ENCODE measurements at places on chromosomes 6 and 20.

DNA sequence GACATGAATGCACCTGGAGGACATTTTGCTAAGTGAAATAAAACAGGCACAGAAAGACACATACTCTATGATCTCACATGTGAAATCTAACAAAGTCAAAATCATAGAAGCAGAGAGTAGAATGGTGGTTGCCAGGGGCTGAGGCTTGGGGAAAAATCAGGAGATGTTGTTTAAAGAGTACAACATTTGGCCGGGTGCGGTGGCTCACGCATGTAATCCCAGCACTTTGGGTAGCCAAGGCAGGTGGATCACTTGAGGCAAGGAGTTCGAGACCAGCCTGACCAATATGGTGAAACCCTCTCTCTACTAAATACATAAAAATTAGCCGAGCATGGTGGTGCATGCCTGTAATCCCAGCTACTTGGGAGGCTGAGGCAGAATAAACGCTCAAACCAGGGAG, 26.0 kb upstream of the LOC128125822 start:
- no peak for DNase-seq

- no peak for DNase-seq
Observed at GRCh38 chr6:127247114-127248096, 19.3 kb upstream of the RNF146 start.

DNA sequence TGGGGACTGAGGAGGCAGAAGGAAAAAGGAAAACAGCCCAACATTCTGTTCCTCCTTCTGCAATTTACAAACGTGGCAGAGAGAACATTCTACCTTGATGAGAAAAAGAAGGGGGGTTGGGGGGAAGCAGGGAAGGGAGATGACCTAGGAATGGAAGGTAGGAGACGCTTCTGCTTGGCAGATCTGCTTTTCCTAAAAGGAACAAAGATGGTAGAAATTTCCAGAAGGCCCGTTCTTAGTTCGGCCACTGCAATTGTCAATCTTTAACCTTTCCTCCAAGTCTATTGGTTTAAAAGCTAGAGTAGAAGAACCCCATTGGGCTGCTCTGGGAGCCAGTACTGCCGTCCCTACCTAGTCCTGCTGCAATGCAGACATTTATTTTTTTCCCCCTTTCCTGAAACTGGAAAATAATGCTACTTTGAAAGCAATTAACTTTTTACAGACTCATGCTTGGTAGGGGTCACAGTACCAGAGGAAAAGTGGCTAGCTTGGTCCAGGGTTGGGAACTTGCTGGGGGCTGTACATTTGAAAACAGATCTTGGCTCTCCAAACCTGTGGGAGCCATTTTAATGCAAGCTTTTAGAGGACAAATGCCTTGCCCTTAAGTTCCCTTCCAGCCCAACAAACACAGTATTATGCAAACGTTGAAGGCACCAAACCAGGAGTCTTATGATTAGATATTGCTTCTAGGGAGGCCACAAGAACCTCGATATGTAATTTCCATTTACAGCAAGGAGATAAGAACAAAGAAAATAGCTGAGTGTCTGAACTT, 2.6 kb downstream of the ZMYND8 start:
- DNase-seq = no peak

DNA sequence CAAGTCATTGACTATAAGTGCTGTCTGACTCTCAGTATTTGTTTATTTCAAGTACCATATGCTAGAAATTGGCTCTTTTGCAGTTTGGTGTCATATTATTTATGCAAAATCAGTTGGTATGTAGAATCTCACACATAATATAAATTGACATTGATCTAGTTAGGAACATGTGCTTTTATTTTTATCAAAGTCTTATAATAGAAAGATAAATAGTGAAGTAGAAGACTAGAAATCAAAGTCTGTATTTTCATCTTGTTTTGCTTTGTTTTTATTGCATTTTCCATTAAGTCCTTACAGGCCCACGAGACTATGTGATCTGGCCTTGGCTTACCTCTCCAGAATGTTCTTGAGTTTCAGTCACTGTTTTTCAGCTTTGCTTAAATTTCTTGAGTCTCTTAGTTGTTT, 300.3 kb downstream of the LAMA2 start:
- no peak for DNase-seq

GRCh38 chr6:45415788-45416518, 38.2 kb upstream of the SUPT3H start:
- DNase-seq = no peak

GRCh38 chr6:64932486-64932885, 774.5 kb downstream of the EYS start:
- DNase-seq = no peak

DNA sequence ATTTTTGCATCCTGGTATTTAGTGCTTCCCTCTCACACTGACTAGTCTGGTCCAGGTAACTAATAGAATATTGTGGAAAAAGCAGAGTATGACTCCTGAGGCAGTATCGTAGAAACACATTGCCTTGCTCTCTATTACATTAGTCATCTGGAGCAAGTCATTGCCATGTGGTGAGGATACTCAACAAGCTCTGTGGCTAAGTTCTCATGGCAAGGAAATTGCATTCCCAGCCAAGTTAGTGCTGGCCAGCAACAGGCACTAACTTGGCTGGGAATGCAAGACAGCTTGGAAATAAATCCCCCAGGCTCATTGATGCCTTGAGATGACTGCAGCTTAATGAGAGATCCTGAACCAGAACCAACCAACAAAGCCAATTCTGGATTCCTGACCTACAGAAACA, 39.7 kb upstream of the HTR1B start:
- DNase-seq = no peak

DNA sequence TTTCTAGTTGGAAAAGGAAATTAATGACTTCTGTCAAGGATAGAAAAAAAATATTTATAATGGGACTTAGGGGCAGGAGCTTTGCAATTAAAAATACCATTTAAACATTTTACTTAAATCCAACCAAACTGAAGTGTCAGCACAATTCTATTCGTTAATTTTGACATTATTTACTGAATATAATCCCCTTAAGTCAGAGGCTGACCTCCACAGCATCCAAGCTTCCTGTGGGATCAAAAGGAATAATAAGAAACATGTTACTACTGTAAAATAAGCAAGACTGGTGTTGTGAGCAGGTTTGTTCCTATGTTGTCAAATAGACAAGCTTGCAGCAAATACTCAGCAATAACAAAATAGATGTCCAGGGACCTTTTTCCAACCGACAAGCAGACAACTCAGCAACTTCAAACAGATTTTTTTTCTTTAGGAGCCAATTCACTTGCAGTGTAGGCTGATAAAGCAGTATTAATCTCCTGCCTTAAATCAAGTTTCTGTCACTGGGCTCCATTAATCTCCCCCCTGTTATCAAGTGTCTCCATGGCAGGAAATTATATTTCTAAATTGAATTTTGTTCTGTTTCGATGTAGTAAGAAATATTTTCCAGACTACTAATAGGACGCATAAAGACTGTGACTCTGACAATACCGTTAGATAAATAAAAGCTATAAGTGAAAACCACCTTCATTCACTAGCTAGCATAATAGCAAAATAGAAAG, 157.4 kb downstream of the HACE1 start:
- DNase-seq = no peak

- no peak for DNase-seq
Observed at GRCh38 chr20:699811-700338, 24.3 kb upstream of the SCRT2 start.

- no peak for DNase-seq
Observed at GRCh38 chr6:71446057-71446456, 157.4 kb downstream of the OGFRL1 start.

DNA sequence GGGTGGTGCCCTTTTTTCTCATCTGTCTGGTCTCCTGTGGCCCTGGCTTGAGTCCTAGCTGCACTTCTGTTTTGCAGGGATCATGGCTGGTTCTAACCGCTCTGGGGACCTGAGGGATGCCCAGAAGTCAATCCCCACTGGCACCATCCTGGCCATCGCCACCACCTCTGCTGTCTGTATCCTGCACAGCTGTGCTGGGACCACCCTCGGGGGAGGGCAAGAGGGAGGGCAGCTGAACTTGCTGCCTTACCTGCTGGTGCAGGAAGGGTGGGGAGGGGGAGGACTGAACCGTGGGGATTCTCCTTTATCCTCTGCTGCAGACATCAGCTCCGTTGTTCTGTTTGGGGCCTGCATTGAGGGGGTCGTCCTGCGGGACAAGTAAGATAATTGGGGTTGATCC, 14.5 kb downstream of the SLC12A5 start:
- no peak for DNase-seq

- DNase-seq = no peak
Observed at GRCh38 chr6:169321546-169321945, 67.9 kb upstream of the THBS2 start.

- DNase-seq = peak; percentile 29
Observed at GRCh38 chr6:35718375-35718736, 18.5 kb upstream of the ARMC12 start.

DNA sequence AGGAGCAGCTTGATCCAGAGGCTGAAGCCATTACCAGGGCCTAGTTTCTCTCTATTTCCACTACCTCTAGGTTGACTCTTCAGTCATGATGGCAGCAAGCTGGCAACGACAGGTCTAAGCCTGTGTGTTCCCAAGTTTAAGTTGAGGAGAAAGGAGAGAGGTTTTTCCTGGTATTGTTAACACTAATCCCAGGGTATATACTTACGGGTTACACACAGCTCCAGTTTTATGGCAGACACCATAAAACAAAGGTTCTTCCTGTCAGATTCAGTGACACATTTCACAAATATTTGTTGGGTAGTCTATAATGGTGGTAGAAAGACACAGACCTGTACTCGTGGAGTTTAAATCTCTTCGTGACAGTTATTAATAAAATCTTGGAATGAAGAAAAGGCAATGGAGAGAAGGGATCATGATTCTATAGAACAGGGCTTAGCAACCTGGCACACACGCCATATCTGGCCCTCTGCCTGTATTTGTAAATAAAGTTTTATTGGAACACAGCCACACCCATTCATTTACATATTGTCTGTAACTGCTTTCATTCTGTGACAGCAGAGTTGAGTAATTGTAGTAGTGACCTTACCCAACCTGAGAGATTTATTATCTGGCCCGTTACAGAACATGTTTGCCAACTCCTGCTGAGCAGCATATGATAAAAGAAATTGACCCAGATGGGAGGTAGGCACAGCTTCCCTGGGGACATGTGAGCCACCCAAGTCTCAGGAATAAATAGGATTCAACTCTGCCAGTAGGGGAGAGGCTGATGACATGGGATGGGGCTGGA, 323.3 kb downstream of the CDH4 start:
- DNase-seq = no peak

DNA sequence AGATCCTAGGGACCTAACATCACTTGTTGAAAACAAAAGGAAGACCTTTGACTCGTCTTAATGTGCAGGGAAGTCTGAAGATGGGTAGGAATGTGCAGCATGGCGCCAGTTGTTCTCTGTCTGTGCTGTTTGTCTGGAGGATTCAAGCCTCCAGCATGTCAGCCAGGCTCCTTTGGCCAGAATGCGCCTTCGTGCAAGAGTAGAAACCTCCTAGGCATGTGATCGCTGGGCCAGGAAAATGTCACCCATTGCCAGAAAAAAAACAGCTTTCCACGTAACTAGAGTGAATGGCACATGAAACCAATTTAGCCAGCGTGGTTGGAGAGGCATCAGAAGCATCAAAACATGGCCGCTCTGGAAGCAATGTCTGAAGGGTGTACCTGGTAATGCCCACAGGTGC, 132.7 kb downstream of the EDN1 start:
- DNase-seq = no peak

DNA sequence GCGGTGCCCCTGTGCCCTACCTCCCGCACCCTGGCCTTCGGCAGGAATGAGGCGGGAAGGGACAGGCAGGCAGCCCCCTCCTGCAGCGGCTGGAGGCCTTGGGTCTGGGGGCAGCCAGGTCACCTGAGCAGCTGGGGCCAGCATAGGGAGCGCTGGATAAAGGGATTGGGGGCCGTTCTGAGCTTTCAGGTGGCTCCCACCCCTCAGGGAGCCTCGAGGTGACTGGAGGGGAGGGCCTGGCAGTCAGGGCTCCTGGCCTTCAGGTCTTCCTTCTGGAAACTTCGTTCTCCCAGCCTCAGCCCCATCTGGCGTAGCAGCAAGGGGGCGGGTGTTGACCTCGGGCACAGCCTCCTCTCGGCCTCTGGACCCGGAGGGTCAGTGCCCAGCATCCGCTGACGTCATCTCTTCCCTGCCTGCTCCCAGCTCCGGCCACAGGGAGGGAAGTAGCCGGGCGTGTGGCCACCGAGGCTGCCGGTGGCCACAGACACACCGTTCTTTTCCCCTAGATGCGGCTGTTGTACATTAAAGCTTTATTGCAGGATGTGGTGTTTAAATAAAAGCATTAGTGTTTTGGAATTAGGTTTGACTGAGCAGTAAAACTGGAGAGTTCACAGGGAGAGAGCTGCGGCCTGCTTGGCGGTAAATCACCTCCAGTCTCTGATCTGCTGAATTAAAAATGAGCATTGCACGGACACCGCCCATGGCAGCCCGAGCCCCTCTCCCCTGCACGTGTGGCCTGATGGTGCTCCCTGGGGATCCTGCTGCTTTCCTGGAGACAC, 80.0 kb upstream of the GATA5 start:
- DNase-seq = no peak

GRCh38 chr6:27669295-27669623, 196.4 kb upstream of the ZNF184 start:
- DNase-seq = no peak

DNA sequence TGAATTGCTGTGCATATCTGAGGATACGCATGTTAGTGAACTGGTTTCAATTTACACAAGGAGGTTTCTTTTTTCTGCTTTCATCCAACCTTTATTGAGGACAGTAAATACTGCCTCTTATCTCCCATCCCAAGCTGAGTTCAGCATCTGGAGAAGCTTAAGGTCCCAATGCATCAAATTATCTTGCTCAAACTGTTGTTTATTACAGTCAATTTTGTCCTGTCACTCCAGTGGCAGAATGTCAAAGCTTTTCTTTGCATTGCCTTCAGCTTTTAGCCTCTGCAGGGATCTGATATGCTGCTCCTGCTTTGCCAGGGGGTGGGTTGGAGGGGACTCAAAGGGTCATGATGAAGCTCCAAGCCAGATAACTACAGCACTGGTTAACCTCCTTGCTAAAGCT, 435.4 kb upstream of the SOX4 start:
- DNase-seq = no peak

- no peak for DNase-seq
Observed at GRCh38 chr20:59331721-59332329, 31.4 kb downstream of the EDN3 start.

GRCh38 chr6:72826037-72826436, 204.2 kb downstream of the KCNQ5 start:
- no peak for DNase-seq

DNA sequence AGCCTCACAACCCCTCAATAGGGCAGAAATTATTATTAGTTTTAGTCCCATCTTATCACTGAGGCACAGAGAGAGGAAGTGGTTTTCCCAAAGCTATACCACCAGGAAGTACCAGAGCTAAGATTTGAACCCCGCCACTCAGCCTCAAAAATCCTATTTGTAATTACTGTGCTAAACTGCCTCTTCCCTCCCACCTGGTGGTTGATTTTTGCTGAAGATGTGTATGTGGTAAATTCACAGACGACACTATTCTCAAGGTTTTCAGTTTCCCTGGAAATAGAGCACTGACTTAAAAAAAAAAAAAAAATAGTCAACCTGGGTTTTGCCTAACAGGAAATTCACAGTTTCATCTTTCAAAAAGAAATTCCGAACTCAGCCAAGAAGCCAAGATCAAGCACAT, 57.9 kb downstream of the TSHZ2 start:
- DNase-seq = no peak

Measured in HL-60 (cell line).